ENCODE measurements at places on chromosomes 7 and 10.

DNA sequence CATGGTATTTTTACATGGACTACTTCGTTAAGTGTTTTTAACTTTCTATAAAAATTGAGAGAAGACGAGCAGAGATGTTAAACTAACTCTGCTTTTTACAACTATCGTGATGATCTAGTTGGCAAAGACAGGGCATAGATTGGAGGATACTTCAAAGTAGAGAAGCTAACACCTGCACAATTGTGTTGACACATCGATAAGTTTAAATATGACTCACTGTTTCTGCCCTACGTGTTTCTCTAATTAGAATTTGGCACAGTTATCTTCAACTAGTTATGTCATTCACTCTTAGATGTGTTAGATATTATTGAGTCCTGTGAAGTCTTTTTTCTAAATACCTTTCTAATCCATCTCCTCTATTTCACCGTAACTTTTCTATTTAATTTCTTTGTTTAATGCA lies 68.5 kb upstream of the FERD3L start:
- DNase-seq, result no peak
- no peak overlapping the region for H3K27ac ChIP-seq
- no peaks in the 10 kb centered on the region for H3K36me3 ChIP-seq
- no peak overlapping the region for H3K4me3 ChIP-seq
- H3K27me3 ChIP-seq, result no peaks in the 10 kb centered on the region
- no peaks in the 10 kb centered on the region for H3K4me1 ChIP-seq

DNA sequence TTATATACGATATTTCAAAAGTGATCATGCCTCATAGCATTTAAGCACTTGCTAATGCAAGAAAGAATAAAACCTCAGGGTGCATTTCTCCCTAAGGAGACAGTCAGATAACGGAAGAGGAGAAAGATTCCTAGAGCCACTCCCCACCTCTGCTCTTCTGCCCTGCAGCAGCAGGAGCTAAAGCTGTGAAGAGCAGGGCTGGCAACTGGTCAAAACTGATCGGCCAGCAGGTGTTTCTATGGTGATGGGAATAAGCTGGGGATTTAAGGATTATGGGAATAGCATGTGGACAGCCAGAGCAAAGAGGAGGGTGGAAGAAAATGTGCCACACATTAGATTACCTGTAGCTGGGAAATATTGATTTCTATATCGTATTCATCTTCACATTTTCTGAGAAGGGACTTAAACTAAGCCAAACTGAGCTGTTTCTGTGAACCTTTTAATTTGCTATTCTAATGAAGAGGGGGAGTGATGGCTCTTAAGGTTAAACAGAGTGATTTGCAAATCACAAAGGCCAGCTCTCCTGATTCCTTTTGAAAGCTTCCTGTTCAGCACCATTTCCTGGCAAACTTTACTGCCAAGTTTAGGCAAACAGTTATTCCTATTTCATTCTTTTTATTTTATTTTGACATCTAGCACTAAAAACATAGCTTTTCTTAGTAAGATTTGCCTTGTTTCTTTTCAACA lies 268.9 kb upstream of the PFKP start:
- no peaks in the 10 kb centered on the region for H3K27me3 ChIP-seq
- DNase-seq, result peak; percentile 2
- no peak overlapping the region for H3K27ac ChIP-seq
- H3K4me1 ChIP-seq, result no peaks in the 10 kb centered on the region
- no peak overlapping the region for H3K4me3 ChIP-seq
- no peaks in the 10 kb centered on the region for H3K36me3 ChIP-seq

DNA sequence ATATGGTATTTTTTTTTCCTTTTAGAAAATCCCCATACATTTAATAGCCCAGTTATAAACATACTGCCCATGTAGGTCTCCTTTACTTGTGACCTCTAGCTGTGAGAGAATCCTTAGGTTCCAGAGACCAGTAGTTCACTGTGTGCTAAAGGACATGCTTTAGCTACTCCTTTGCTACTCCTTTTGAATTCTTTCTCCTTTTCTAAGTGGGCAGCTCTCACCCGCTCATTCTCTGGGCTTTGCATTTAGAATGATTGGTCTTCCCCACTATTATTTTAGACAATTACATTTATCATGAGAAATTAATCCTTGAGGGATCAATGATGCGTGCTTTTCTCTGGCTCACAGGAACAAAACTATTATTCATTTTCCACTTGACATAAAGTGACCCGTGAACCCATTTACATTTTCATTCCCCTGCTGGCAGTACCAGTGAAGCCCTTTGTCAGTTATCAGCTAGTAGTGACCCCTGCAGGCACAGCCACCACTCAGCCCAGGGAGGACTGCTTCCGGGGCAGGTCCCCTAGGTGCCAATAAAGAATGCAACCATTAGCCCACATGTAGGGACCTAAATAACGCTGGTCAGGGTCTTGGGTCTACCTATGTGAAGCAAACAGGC lies 844.3 kb downstream of the CNTNAP2 start:
- peak overlapping the region; percentile 23 for H3K27ac ChIP-seq
- DNase-seq, result peak; percentile 7
- no peaks in the 10 kb centered on the region for H3K36me3 ChIP-seq
- H3K27me3 ChIP-seq, result peaks cover 3% of the 10 kb centered on the region
- peaks cover 11% of the 10 kb centered on the region for H3K4me1 ChIP-seq

- H3K4me3 ChIP-seq, result no peak overlapping the region
- H3K27ac ChIP-seq, result no peak overlapping the region
- no peaks in the 10 kb centered on the region for H3K36me3 ChIP-seq
- no peak for DNase-seq
- no peaks in the 10 kb centered on the region for H3K4me1 ChIP-seq
These were observed 85.9 kb downstream of the CDH23 start for GRCh38 chr10:71482620-71483019.

GRCh38 chr7:35905555-35905954 lies 104.7 kb downstream of the SEPTIN7 start:
- no peak for DNase-seq
- peaks cover 19% of the 10 kb centered on the region for H3K36me3 ChIP-seq
- no peaks in the 10 kb centered on the region for H3K27me3 ChIP-seq
- H3K27ac ChIP-seq, result no peak overlapping the region
- no peak overlapping the region for H3K4me3 ChIP-seq
- H3K4me1 ChIP-seq, result no peaks in the 10 kb centered on the region

DNA sequence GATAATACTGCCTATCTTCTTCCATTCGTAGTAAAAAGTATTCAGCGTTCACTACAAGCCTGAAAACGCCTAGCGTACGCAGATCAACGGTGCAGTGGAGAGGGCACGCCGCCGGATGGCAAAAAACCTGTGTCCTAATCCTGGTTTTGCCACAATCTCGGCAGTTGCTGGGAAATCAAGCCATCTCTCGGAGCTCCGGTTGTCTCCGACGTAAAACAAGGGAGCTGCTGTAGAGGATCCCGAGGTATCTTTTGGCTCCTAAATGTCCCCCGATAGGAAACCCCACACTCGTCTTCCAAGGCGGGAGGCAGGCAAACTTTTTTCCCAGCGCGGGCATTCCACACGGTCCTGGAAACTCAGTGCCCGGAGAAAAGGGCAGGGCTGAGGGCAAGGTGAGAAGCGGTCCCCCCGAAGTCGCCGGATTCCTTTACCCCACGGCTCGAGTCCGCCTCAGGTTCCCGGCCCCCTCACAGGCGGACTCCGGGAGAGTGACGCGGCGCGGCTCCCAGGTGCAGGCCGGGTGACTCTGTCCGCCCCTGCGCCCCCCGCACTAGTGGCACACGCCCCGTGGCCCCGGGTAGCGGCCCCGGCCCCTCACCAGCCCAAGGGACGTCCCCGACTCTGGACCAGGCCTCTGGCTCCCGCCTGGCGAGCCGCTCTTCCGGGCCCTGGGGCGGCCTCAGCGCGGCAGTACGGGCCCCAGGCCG lies 649 bp downstream of the IDE start:
- peaks cover 5% of the 10 kb centered on the region for H3K36me3 ChIP-seq
- H3K4me1 ChIP-seq, result peaks cover 15% of the 10 kb centered on the region
- H3K27me3 ChIP-seq, result no peaks in the 10 kb centered on the region

DNA sequence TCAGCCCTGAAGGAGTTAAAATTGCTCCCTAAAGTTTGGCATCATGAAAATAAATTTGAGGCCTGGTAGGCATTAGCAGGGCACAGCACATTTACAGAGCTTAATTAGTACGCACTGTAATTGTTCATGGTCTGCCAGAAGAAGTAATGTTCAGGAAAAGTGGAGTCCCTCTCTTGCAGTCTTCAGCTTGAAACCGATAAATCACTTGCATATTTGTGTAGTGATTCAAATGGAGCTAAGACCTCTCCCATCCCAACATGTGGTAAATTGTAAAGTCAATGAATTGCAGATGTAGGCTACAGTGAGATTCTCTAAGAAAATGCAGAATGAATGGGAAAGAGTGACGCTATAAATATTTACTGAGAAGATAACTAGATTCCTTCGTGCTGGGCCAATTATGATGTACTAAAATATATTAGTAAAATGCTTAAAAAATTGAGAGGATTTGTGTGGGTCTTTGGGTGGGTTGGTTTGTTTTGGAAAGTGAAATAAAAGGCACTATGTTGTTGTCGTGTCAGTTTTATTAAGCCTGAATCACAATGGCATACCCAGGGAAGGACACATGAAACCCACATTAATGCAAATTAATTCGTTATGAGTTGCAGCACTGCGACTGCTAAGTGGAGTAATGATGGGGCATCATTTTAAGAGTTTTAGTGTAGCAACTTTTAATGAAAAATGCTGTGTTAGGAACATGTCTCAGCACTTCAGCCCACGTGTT lies 8.4 kb downstream of the TCF7L2 start:
- no peak overlapping the region for H3K4me3 ChIP-seq
- peak overlapping the region; percentile 99 for H3K27ac ChIP-seq
- H3K27me3 ChIP-seq, result no peaks in the 10 kb centered on the region

DNA sequence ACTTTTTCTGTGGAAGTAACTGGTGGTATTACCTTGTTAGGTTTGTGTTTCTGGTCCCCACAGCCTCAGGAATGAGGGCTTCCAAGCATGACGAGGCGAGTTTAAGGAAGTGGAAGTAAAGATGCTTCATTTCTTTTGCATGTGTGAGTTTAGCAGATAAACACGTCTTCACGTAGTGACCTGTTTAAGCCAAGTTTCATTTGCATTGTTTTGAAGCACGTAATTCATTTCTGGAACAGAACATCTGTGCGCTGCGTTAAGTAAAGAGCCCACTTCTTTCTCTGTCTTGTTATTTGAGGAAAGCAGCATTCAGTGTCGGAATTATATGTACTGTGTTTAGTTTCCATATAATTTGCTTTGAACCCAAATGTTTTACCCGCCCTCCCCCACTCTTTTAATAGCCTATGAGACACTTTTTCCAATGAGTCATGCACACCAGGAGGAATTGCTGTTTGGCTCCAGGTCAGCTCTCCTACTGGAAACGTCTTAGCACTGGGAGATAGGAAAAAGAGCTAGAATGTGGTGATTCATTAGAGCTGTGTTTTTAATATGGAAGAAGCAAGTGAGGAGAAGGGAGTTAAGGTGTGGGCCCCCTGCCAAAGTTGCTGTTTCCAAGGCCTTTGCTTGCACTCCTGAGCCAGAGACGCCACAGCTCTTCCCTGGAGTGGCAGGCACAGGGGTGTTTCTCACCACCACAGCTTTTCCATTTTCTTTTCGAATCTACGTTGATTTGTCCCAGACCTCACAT lies 36.7 kb downstream of the BTBD16 start:
- H3K4me1 ChIP-seq, result no peaks in the 10 kb centered on the region
- no peak overlapping the region for H3K27ac ChIP-seq
- DNase-seq, result no peak
- H3K27me3 ChIP-seq, result no peaks in the 10 kb centered on the region
- no peak overlapping the region for H3K4me3 ChIP-seq

DNA sequence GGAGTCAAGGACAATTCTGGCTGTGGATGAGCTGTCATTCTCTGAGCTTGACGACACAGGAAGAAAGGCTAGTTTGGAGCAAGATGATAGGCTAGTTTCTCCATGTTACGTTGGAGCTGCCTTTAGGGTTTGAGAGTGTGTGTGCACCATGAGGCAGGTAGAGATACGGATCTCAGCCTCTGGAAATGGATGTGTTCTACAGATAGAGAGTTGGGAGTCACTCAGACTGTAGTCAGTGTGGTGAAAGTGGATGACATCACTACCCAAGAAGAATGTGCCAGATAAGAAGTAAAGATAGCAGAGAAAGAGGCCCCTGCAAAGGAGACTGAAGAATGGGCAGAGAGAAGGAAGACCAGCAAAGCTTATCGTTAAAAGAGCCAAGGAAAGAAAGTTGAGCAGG lies 42.4 kb downstream of the PNLIPRP3 start:
- no peaks in the 10 kb centered on the region for H3K27me3 ChIP-seq
- H3K27ac ChIP-seq, result no peak overlapping the region
- H3K36me3 ChIP-seq, result no peaks in the 10 kb centered on the region
- no peak overlapping the region for H3K4me3 ChIP-seq
- H3K4me1 ChIP-seq, result no peaks in the 10 kb centered on the region
- no peak for DNase-seq

DNA sequence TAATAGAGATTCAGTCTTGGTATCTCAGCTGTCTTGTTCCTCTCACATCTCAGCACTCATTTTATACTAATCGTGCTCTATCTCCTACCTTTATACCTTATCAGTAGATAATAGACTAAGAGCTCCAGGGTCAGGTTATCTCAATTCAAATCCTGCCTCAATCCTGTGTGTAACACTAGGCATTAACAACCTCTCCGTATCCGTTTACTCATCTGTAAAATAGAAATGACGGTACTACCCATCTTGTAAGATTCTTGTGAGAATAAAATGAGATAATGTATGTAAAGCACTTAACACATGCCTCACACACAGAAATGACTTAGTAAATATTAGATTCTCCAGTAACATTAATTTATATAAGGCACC lies 622 bp upstream of the P4HA1 start:
- no peaks in the 10 kb centered on the region for H3K27me3 ChIP-seq
- H3K4me3 ChIP-seq, result peak overlapping the region; percentile 72
- no peak for DNase-seq
- H3K36me3 ChIP-seq, result no peaks in the 10 kb centered on the region
- no peaks in the 10 kb centered on the region for H3K4me1 ChIP-seq
- H3K27ac ChIP-seq, result peak overlapping the region; percentile 57

DNA sequence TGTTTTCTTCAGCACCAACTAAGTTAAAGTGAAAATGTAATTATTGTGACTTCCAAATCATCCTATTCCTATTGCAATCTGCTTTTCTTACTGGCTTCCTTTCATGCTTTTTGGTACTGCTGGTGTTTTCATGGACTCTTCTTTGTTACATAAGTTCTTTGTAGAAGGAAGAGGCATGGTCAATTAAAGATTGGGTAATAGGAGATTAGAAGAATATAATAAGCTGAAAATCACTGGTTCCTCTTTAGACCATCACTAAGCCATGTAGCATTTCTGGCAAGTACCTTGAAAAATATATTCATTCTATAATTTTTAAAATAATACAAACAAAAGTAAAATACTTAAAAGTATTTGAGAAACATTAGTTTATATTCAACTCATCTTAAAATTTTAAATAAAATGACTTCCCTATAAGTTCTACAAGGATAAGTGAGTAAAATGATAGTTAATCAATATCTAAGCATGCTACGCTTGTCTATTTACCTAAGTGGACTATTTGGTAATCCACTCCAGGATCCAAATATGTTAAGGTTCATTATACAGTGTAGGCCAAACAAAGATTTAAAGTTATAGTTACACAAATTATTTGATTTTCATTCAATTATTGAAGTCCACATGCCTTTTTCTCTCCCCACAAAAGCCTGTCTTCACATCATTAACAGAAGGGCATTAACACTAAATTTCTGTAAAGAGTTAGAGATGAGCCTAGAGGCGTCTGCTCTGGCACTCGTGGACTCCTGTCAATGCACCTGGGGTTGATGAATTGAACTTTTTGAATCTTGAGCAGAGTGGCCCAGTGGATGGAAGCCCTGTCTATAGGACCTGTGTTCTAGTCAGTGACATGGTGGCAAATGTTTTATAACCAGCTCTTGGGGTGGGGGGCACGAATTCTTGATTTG lies 408.1 kb downstream of the INHBA start:
- H3K27me3 ChIP-seq, result no peaks in the 10 kb centered on the region
- H3K4me1 ChIP-seq, result no peaks in the 10 kb centered on the region
- H3K4me3 ChIP-seq, result no peak overlapping the region
- no peaks in the 10 kb centered on the region for H3K36me3 ChIP-seq
